ENCODE measurements at places on chromosomes 6 and 20.

DNA sequence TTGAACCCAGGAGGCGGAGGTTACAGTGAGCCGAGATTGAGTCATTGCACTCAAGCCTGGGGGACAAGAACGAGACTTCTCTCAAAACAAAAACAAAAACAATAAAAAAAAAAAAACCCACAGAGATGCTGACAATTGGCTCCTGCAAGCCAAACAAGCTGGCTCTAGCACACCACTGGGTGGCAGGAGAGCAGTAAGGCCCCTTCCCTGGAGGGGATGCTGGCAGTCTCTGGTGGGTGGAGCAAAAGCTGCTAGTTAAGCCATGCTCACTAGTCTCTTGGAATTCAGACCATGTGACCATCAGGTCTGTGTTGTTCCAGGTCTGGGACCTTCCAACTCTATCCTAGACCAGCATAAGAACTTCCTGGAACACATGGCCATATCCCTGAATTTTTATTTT, 18.9 kb upstream of the DSN1 start:
- DNase-seq, result no peak

GRCh38 chr6:170098428-170099170, 192.3 kb downstream of the DLL1 start:
- no peak for DNase-seq

- no peak for DNase-seq
Observed at GRCh38 chr20:37992802-37993409, 40.4 kb downstream of the TTI1 start.

GRCh38 chr6:126107475-126108166, 121.3 kb downstream of the TRMT11 start:
- no peak for DNase-seq

DNA sequence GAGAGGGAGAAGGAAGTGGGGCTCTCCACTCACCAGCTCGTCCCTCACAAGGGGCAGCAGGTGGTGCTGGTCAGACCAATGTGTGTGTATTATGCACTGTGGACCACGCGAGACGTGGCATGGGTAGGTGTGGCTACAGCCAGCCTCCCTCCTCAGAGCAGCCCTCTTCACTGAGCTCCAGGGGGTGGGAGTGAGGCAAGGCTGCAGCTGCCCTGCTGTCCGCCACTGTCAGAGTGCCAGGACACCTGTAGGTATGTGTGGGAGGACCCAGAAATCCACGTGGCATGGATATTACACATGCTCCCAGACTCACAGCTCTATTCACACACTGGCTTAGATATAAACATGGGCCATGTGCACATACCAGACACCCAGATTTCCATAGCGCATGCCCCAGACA, 90.3 kb downstream of the VEGFA start:
- no peak for DNase-seq

- DNase-seq, result no peak
Observed at GRCh38 chr20:31237763-31238162, 19.7 kb upstream of the DEFB115 start.

- DNase-seq, result no peak
Observed at GRCh38 chr6:31143148-31143547, 4.3 kb upstream of the PSORS1C2 start.

GRCh38 chr6:44668391-44668930, 281.0 kb downstream of the CDC5L start:
- DNase-seq, result no peak

GRCh38 chr20:24948939-24949679, at the start of gene CST7:
Gene CST7 (plus strand): TSS chr20:24949269. CDS start chr20:24949506, 237 bp downstream.
- peak; percentile 75 for DNase-seq

GRCh38 chr20:19851861-19852260, 93.8 kb downstream of the RIN2 start:
- no peak for DNase-seq

GRCh38 chr6:14035874-14036273, 81.7 kb upstream of the CD83 start:
- DNase-seq, result no peak

DNA sequence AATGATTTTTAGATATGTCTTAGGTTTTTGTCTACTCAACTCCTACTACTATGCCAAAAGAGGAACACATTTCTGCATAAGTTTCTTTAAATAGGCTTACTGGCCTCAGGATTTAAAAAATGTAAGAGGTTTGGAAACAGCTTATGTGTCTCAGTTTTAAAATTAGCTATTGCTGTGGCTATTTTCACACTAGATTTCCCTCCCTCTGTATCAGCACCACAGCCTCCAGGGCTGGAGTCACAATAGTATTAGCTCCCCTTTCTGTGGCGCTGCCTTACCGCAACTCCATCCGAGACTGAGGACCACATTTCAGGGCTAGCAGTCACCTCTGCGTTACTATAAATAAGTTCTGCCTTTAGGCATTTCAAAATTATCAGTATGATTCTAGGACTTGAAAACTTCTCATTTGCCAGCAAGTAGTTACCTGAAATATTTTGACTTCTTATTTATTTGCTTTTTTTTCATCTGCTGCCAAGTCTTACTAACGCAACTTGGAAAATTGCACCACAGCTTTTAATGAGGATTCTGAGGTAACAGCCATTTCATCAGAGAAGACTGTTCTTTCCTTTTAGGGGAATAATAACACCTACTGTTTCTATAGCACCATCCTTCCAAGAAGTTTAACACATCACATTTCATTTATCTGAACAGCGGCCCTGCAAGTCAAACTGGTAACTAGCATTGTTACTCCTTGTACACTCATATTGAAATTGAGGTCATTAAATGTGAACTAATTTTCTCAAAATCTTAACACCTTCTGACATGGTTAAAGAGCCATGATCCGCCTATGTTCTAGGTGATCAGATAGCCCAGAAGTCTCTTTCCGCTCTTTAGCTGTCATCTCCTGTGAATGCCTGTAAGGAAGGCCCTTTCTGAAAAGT, 105.9 kb downstream of the GJA10 start:
- DNase-seq, result no peak

DNA sequence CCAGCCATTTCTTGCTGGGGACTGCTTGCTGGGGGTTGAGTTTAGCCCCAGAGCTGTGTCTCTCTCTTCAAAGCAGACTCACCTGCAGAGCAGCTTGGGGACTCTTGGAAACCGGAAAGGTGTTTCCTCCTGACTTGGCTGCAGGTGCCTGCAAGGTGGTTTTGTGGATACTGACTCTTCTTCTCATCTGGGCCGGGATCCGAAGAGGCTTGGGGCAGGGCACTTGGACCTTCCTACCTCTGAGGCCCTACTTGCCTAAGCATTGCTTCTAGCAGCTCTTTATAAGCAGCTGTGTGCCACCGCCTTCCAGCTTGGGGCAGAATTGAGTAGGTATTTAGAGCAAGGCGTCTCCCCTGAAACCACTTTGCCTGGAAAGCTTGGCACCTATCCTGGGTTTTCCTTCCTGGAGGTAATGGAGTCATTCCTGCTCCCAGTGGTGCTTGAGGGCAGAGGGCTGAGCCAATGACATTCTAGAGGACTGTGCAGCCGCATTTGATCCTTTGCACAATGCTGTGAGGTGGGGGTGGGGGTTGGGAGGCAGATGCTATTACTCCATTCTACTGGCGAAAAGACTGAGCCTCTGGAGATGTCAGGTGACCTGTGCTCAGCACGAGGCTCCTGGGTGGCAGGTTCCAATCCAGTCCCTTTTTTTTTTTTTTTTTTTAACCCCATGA, 3.4 kb upstream of the CTSZ start:
- DNase-seq, result no peak

- no peak for DNase-seq
Observed at GRCh38 chr6:39902786-39903465, 31.3 kb downstream of the MOCS1 start.

- DNase-seq, result no peak
Observed at GRCh38 chr20:25579081-25579770, 6.1 kb downstream of the NINL start.

GRCh38 chr6:26536571-26537159, 1.5 kb upstream of the HMGN4 start:
- DNase-seq, result no peak

DNA sequence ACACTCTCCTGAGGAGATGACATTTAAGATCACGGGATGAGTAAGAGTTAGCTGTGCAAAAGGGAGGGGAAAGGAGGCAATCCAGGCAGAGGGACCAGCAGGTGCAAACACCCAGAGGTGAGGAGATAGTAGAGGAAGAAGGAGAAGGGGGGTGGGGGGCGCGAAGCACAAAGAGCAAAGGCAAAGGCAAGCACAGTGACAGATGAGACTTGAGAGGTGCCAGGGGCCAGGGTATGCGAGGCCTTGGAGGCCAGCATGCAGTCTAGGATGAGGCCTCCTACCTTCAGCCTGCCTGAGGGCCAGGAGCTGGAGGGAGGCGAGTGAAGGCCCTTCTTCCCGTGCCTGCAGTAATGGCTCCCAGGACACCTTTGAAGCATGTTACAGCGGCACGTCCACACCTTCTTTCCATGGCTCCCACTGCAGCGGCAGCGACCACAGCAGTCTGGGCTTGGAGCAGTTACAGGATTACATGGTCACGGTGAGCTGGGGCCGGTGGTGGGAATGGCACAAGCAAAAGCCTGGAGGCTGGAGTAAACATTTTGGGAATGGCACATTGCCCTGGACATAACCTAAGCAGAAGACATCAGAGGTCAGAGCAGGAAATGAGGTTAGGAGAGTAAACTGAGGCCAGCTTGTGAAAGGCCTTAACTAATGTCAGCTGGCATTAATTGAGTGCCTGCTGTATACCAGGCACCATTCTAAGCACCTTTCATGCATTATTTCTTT, 18.6 kb downstream of the CCM2L start:
- no peak for DNase-seq
